DND-41 (cell line): ENCODE measurements at places on chromosomes 6 and 20.
A peak's percentile ranks its signal among the peaks of the same experiment; 100 is the strongest.

GRCh38 chr6:150346346-150346745, 22.5 kb upstream of the IYD start:
- no peak for DNase-seq
- no peak overlapping the region for H3K4me3 ChIP-seq
- no peaks in the 10 kb centered on the region for H3K27me3 ChIP-seq
- H3K36me3 ChIP-seq: no peaks in the 10 kb centered on the region

DNA sequence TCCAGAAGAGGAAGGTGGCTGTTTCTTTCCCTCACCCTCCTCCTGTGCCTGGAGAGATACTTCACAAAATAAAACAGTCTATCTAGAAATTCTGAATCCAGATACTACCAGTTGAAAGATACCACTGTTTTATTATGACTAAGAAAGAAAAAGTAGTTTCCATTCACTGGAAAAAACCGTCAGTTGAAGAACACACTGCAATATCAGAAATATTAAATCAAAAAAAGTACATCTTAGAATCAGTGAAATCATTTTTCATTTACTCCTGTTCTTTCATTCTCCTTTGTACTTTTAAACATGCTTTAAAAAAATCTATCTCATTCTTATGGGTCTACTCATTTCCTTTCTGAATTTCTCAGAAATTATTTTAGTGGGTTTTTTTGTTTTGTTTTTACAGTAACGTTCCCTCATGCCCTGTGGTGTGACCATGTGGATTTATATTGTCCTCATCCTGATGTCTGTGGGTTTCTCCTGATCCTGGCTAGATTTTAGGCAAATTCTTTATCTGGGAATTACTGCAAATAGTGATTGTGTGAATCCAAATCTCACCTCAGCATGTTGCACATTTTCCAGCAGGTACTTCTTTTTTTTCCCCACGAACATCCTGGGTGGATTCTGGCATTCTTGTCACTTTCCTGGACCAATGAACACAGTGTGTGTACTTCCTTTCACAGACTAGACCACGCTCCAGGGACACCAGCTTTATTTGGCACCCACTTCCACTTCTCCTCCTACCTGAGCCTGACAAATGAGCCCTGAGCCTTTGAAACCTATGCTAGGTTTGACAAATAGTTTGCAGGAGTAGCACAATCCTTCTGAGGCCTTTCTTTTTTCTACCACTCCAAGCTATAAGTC, 114.0 kb upstream of the LAMP5 start:
- no peaks in the 10 kb centered on the region for H3K36me3 ChIP-seq
- no peak overlapping the region for H3K27ac ChIP-seq
- no peak for DNase-seq
- no peaks in the 10 kb centered on the region for H3K4me1 ChIP-seq
- H3K27me3 ChIP-seq: no peaks in the 10 kb centered on the region
- H3K4me3 ChIP-seq: no peak overlapping the region

DNA sequence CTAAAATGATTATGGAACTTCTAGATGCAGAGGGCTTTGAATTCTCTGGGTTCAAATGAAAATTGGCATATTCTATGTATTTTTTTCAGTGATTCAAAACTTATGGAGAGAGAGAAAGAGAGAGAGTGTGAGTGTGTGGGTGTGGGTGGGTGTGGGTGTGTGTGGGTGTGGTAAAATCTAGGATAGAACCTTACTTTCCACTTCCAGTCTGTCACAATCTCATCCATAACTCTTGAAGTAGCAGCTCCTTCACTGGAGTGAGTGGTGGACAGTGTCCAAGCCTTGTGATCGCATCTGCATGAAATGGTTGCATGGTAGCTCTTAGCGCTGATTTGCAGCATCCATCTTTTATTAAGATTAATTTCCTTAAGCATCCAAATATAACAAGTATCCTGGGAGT, 37.7 kb downstream of the ADGB start:
- no peak for DNase-seq
- H3K36me3 ChIP-seq: no peaks in the 10 kb centered on the region
- no peaks in the 10 kb centered on the region for H3K27me3 ChIP-seq
- H3K4me1 ChIP-seq: no peaks in the 10 kb centered on the region

- no peaks in the 10 kb centered on the region for H3K4me1 ChIP-seq
- no peak overlapping the region for H3K4me3 ChIP-seq
- no peaks in the 10 kb centered on the region for H3K27me3 ChIP-seq
- no peaks in the 10 kb centered on the region for H3K36me3 ChIP-seq
These were observed 31.5 kb upstream of the RANBP9 start for GRCh38 chr6:13742961-13743735.

GRCh38 chr6:26485112-26485780, 14.9 kb upstream of the BTN1A1 start:
- H3K4me1 ChIP-seq: no peaks in the 10 kb centered on the region
- H3K36me3 ChIP-seq: no peaks in the 10 kb centered on the region
- H3K27me3 ChIP-seq: no peaks in the 10 kb centered on the region
- no peak overlapping the region for H3K27ac ChIP-seq
- no peak overlapping the region for H3K4me3 ChIP-seq

DNA sequence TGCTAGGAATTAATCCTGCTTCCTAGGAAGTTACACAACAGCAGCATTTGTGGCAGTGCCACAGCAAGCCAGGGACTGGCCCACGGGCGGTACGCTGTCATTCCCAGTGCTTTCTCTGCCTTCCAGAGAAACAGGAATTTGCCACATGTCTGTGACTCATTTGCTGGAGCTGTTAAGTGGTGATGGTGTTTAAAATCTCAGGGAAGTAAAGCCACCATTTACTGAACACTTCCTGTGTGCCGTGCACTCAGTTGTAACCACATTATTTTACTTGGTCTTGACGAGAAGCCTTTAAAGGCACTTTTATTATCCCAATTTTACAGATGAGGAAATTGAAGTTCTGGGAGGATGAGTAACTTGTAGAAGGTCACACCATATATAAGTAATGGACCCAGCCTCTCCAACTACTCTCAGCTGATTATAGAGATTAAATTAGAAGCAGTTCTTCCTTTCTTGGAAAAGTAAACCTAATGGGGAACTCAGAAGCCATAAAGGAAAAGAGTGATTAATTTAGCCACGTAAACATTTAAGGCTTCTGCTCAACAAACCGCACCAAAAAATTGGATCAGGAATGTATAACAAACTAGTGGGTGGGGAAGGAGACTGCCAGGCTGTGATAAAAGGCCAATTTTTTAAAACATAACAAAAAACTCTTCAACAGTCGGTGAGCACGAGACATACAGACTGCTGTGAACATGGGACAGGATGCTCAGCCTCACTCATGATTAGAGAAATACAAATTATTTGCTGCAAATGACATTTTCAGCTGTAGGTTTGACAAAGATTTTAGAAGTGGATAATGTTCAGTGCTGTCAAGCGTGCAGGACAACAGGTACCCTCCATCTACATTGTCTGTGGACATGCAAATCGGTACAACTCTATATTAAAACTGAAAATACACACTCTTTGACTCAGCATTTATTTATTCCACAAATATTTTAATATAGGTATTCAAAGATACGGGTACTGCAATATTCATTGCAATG, 311.2 kb downstream of the NRN1 start:
- H3K4me3 ChIP-seq: no peak overlapping the region
- H3K4me1 ChIP-seq: peaks cover 22% of the 10 kb centered on the region
- no peak for DNase-seq
- peak overlapping the region; percentile 35; the same call in 1 of the 2 replicates for H3K27ac ChIP-seq
- no peaks in the 10 kb centered on the region for H3K27me3 ChIP-seq

- no peaks in the 10 kb centered on the region for H3K36me3 ChIP-seq
- no peaks in the 10 kb centered on the region for H3K27me3 ChIP-seq
- H3K4me1 ChIP-seq: no peaks in the 10 kb centered on the region
- no peak overlapping the region for H3K4me3 ChIP-seq
- no peak for DNase-seq
These were observed 14.0 kb downstream of the ETV7 start for GRCh38 chr6:36373368-36374019.

GRCh38 chr20:34634392-34634791, 42.5 kb downstream of the PIGU start:
- no peak overlapping the region for H3K27ac ChIP-seq
- H3K36me3 ChIP-seq: peaks cover 78% of the 10 kb centered on the region
- no peak for DNase-seq
- H3K27me3 ChIP-seq: no peaks in the 10 kb centered on the region
